Stimulated activated CD8-positive, alpha-beta memory T cell treated with anti-CD3 and anti-CD28 coated beads, Interleukin-4, amount 100 ng/mL, for 1 hour (primary cell): ENCODE measurements at places on chromosomes 4 and X.

DNA sequence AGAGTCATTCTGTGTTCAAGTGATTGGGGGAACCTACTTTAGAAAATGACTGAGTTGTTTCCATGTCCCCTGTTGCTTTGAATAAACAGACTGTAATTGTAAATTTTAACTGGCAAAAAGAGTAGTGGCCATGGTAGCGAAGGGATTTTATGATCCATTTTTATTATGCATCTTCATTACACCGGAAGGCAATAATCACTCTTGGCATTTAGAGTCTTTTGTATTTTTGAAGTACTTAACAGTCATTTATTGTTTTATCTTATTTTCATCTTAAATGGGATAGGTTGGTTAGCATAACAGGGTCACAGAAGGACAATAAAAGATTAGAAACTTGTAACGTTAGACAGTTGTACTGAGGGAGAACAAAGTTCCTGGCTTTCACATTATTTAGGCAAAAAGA is 11.0 kb upstream of the OTC start:
- DNase-seq: no peak

GRCh38 chr4:38365748-38366310 is 298.2 kb upstream of the KLF3 start:
- no peak for DNase-seq

DNA sequence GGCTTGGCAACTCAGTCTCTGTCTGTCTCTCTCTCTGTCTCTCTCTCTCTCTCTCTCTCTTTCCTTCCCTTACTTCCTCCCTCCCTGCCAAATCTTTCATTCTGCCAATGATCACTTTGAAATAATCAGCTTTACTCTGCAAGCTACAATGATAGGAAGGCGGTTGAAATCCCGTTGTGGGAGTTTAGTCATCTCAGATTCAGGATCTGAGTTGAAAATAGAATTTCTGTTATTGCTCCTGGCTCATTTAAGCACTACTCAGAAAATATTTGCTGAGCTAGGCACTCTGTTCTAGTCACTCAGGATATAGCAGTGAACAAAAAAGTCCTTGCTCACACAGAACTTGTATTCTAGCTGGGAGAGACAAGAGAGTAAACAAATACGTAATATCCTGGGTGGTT is 56.3 kb upstream of the DCTD start:
- DNase-seq: no peak

DNA sequence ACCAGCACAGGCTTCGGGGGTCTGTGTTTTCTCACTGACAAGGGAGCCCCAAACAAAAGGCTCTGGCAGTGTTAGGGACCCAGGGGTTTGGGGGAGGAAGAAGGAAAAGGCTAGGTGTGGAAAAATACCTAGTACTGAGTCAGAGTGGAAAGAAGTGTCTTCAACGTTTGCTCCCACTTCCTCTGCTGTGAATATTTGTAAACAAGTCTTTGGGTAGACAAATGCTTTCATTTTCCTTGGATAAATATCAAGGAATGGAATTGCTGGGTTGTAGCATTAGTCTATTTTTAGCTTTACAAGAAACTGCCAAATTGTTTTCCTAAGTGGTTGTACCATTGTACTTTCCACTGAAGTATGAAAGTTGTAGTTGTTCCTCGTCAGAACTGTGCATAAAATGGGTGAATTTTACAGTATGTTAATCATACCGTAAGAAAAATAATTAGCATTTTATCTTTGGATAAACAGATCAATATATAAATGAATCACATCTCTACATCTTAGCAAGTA is 17.4 kb downstream of the COL4A5 start:
- no peak for DNase-seq

DNA sequence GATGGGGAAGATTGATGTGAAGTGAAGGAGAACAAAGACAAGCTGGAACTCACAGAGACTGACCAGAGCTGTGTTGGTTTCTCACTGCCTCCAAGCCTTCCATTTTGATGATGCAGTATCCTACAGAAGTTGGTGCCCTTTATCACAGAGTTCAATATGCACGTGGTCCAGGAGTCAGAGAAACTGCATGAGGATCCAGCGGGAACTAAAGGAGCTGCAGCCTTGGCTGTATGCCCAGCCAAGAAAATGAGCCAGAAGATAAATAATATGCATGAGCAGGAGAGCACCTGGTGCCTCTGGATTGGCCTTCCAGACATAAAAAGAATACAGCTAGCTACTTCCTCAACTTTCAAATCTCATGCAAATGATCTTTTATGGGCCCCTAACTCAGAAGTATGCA is 44.3 kb upstream of the DCLK2 start:
- no peak for DNase-seq

- no peak for DNase-seq
These were observed 2.8 kb upstream of the CTSO start for GRCh38 chr4:155956461-155956860.

- no peak for DNase-seq
These were observed 39.5 kb downstream of the CD40LG start for GRCh38 chrX:136687457-136687856.

- DNase-seq: peak; percentile 16
These were observed 2.5 kb downstream of the CACNA1F start for GRCh38 chrX:49230500-49231232.

DNA sequence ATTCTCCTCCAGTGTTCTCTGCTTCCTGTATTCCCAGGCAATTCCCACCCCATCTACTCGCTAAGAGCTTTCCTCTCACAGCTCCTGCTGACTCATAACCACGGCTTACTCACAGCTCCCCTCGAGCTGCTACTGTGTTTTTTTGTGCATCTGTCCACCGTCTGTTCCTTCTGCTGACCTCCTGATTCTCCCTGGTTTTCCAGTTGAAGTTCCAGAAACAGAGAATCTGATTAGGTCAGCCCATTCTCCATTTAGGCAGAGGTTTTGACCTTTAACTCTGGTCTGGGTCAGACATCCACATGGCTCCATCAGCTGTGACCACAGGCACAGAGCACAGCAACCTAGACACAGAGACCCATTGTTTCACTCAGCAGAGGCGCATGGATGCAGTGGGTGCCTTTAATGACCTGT is 5.5 kb upstream of the SMIM20 start:
- DNase-seq: no peak

DNA sequence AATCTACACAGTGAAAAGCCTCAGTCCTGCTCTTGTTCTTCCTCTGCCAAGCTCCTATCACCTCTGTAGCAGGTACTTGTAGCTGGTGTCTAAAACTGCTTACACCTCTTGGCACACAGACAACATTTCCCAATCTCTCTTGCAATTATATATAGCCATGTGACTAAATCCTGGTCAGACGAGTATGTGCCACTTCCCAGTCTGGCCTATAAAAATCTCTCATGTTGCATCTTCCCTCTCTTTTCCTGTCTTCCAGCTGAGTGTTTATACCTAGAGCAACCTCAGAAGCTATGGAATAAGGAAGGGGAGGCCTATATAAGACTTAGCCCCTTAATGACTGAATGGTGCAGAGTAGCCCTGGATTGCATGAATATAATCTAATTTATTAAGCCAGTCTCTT is 105.8 kb downstream of the RNF150 start:
- no peak for DNase-seq

- DNase-seq: no peak
These were observed 208.8 kb downstream of the UGT8 start for GRCh38 chr4:114807357-114807756.

DNA sequence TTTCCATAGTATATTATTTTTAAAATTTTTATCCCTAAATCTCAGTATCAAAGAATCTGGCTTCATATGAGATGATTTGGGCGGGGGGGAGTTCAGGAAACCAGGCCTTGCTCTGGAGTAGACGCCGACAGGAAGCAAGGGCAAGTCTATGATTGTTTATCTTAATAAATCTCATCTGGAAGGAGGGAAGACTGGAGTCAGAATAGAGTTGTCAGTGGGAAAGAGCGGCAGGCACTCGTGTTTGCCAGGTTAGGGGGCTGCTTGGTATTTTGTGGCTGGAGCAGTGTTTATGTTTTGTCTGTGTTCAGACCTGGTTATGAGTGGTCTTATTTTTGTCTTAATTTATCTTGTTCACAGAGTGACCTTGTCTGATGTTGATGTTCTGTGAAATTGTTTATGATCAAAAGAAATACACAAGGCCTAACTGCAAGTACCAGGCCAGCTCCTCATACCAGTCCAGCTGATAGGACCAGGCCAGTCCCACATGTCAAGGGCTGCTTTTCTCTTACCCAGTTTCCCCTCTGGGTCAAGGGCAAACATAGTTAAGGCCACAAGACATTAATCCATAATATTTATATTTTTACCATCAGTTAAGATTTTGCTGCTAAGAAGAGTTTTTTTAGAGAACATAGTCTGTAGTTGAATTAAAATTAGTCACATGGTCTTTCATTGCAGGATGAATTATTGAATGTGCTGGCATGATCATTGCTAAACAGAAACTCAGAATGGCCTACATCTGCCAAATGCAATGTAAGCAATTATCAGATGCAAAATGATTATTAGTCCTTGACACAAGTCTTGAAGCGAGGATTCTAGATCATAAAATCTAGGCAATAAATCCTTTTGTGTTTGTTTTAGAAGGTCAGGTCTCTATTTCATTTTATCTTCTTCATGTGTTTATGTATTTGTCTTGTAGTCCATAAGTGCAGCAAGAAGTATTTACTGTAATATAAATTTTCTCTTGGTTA is 176.5 kb downstream of the GASK1B start:
- no peak for DNase-seq

DNA sequence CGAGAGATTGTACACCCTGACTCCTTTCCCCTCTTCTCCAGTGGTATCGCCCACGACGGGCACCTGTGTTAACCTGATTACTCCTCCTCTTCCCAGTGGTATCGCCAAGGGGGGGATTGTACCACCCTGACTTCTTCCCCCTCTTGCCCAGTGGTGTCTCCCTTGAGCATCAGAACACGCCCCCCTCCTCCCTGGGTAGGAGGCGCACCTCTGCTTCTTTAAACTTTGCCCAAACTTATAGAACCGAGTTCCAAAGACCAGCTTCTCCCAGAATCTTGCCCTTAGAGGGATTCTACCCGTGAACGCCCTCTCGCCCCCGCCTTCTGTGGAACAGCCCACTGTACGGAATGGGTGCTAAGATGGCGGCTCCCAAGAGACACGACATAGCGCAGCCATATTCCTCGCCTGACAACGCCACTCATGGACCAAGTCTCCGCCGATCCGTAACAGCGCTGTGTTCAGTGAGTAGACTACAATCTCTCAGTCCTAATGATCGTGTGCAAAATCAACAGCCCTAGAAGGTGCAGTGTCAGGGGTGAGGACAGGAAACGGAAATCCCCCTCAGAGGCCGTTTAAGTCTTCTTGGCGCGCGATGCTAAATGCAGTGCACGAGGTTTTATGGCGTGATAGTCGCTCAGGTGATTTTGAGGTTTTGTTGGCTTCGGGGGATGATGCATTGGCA is 4.2 kb upstream of the ZNF157 start:
- DNase-seq: peak; percentile 39

DNA sequence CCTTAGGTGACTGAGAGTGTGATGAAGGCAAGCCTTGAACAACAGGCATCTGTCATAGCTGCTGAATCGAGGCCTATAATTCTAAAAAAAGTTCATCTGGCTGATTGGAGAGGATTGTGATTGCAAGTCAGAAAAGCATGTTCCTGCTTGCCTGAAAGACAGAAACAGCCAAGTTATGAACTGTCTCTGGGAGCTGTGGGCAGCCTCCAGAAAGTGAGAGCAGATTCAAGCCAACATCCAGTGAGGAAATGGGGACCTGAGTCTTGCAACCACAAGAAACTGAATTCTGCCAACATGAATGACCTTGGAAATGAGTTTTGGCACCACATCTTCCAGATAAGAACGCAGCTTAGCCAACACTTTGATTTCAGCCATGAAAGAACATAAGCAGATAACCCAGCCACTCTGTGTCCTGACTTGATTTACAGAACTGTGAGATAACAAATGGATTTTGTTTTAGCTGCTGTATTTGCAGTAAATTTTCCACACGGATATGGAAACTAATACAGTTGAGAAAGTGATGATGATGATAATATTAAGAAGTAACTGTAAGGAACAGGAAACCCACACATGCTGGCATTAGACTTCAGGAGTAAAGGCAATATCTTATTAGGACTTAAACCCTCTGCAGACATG is 240.3 kb upstream of the NDST3 start:
- DNase-seq: no peak
